ENCODE measurements at places on chromosomes 4 and X. TPM values are rescaled to one million over a fixed set of nuclear protein-coding genes. Genes with fewer than 3 reads are reported as not detected.

The RHOXF1 gene
- total RNA-seq: 0.29 TPM

The MAGEA8 gene
- not detected for total RNA-seq

The ABCD1 gene
- total RNA-seq: 18.6 TPM

The MECP2 gene
- 64.9 TPM for total RNA-seq

The ZCCHC12 gene
- 0.20 TPM for total RNA-seq

The IL21 gene
- total RNA-seq: not detected

All from mucosa of gallbladder (tissue), 1 donor.